ENCODE measurements at places on chromosomes 7 and 10.

- DNase-seq = no peak
Observed at GRCh38 chr10:11331726-11332125, 279.7 kb downstream of the USP6NL start.

DNA sequence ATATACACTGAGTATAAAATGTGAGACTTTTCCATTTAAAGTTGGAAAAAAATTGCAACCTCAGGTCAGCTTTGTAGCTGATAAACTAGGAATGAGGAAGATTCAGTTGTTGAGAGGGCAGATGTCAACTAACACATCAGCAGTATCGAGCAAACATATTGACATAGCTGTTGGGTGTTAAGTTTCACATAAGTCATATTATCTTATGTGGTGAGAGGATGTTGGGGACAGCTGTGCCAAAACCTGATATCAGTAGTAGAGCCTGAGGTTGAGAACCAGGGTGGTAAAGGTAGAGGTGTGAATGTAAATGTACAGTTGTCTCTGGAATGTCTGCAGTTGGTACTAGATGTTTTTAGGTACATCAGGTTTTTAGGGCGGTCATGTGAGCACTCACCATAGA lies 5.0 kb downstream of the ZRANB1 start:
- no peak for DNase-seq

GRCh38 chr7:100065452-100066186 lies 15.9 kb downstream of the ZNF3 start:
- DNase-seq = no peak

DNA sequence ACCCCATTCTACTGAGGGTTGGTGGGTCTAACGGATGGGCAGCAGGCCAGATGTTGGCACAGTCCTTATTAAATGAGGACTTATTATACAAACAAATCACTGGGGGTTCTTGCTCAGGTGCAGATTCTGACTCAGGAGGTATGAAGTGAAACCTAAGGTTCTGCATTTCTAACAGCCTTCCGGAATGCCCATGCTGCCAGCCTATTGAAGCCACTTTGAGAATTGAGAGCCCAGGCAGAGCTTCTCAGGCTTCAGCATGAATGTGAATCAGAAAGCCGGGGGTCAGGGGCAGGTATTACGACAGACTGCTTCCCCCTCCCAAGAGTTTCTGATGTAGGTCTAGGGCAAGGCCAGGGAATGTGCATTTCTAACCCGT lies 34.1 kb upstream of the NPFFR1 start:
- DNase-seq = no peak

DNA sequence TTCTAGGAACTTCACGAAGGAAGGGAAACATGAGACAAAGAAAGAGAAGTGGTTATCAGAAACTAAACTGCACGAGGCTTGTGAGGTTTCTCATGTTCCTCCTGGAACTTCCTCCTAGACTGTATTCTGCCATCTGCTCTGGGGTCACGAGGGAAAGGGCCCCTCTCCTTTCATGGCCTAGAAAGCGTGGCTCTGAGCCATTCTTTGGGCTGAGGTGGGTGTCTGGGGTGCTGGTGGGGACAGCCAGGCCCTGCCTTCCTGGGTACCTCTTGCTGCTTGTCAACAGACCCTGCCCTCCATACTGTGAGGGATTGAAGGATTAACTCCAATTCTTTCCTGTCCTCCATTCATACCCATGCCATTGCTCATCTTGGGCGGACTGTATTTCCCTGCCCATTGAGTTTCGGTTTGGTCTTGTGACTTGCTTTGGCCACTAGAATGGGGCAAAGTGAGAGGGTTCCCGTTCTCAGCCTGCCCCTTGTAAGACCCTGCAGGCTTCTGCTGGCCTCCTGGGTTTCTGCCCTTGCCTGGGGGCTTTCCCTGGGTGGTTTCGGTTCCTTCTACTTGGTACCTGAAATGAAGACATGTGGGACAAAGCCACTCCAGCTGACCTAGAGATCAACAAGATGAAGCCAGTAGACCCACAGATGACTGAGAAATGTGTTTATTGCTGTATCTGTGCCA lies 14.9 kb upstream of the GIMAP8 start:
- no peak for DNase-seq

- peak; percentile 83 for DNase-seq
Observed at GRCh38 chr10:70145666-70146488, 623 bp downstream of the TYSND1 start.

DNA sequence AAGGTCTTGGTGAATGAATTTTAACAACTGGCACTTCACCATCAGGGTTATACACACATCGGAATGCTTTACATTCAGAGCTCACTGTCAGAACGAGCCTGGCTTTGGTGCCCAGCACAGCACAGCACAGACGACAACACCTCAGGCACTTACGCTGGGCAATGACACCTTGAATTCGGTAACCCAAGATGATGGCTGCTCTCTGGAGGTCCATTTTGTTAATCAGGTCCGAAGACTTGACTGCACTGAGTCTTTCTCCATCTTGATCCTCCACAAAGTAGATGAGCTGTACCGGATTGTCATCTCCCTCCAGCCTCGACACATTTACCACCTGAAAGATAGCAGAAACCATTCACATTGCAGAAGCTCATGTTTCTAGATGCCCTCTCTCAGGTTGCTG lies 82.4 kb downstream of the KIAA1549 start:
- no peak for DNase-seq

DNA sequence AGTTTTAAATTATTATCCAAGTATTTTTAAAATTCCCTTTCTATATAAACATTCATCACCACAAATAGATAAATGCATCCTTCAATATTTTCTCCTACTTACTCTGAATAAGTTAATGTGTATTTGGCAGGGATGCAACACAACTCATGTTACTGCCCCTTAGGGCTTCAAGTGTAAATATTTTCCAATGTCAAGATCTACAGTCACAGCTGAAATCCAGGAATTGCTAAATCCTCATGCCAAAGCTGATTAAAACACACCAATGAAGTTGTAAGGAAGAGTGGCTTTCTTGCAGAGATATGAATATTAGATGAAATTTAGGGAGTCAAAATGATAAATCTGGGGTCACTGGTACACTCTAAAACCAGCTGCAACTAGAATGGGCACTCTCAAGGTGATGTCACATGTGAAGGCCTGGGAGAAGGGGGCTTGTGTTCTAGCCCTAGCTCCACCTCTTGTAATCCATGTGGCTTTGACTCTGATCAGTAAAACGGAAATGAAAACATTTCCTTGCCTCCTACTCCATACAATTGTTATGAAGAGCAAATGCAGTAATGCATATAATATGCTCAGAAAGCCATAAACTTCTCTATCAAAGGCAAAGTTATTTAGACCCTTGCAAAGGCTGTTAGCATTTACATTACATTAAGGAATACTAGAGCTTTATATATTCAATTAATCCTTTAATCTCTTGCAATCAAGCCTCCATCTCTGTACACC lies 228.1 kb upstream of the NFE2L3 start:
- no peak for DNase-seq

DNA sequence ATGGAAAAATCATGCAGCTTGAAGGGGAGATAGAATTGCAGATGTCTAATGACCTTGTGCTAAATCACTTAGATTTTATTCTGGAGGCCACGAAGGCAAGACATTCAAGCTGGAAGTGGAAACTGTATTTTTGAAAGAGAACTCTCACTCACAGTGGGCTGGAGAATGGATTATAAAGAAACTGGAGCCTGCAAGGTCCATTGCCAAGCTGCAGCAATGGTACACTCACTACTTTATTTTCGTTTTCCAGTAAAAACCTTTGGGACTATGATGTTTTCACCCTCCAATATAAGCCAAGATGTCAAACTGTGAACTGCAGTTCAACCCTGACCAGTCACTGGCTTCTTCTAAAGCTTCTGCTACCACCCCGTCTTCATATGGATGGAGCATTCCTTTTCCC lies 62.0 kb downstream of the SKIDA1 start:
- DNase-seq = no peak

- DNase-seq = no peak
Observed at GRCh38 chr10:76319661-76320060, 888.2 kb downstream of the LRMDA start.

DNA sequence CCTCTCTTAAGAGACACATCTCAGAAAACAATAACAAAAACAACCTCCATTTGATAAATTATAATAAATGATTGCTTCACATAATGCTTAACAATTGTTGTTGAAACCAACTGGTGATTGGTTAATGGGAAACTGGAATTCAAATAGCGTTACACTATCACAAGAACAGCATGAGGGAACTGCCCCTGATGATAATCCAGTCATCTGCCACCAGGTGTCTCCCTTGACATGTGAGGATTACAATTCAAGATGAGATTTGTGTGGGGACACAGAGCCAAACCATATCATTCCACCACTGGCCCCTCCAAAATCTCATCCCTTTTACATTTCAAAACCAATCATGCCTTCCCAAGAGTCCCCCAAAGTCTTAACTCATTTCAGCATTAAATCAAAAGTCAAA lies 375.9 kb downstream of the BMPER start:
- DNase-seq = no peak

GRCh38 chr7:20787660-20788419 lies 1.2 kb upstream of the SP8 start:
- DNase-seq = no peak

DNA sequence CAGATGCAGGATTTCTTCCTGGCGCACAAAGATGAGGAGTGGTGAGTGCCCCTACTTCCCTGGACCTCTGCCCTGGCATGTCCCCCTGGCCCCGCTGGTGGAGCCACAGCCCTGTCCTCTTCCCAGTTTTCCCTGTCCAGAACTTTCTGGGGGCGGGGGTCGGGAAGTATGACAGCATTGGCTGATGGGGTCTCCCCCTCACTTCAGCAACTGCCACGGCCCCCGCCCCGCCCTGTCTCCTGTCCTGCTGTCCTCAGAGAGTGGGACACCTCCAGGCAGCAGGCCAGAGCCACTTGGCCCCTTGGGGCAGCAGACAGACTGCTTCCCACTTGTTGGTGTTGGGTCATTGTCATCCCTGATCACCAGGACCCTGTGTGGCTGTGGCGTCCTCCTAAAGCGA lies 7.3 kb downstream of the SRRT start:
- no peak for DNase-seq

DNA sequence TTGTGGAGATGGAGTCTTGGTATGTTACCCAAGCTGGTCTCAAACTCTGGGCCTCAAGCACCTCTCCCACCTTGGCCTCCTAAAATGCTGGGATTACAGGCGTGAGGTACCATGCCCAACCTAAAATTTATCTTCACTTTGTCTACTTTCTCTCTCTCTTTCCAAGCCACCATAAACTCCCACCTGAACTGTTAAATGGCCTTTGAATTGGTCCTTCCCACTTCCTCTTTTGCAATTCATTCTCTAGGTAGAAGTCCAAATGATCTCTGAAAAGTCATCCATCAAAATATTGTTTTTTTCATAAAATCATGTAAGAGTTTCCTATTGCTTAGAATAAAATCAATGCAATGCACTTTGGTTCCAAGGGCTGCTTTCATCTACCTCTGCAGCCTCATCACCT lies 90.1 kb upstream of the CELF2 start:
- DNase-seq = no peak

GRCh38 chr7:54874804-54875203 lies 115.8 kb upstream of the SEC61G start:
- no peak for DNase-seq

DNA sequence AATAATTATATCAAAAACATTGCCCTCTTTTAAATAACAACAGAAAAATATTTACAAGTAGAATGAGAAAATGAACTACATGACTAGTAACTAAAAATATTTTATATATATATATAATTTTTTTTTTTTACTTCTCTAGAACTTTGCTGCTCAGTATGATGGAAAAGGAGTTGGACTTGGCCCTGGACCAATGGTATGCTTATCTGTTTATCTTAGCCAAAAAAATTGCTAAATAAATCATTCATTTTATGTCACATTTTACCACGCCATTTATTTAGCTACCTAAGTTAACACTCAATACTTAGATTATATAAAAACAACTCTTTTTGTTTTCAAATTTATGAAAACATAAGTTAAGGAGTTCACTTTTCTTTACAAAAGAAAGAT lies 6.7 kb downstream of the COL1A2 start:
- DNase-seq = no peak

DNA sequence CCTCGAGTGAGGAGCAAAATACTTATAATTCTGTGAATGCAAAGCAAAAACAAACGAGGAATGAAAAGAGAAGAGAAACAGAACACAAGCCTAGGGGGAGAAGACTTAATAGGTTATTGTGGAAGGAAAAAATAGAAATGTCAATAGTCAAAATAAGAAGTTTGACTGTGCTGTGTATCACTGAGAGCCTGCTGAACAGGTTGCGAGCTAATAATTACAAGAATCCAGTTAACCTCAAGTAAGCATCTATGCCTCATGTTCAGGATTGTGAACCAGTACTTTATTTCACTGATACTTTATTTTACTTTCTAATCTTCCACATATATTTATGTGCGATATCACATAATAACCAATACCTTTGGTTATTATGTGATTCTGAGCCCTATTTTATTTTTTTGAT lies 316.7 kb downstream of the OTUD1 start:
- no peak for DNase-seq

GRCh38 chr7:21361413-21362125 lies 66.3 kb upstream of the SP4 start:
- no peak for DNase-seq

DNA sequence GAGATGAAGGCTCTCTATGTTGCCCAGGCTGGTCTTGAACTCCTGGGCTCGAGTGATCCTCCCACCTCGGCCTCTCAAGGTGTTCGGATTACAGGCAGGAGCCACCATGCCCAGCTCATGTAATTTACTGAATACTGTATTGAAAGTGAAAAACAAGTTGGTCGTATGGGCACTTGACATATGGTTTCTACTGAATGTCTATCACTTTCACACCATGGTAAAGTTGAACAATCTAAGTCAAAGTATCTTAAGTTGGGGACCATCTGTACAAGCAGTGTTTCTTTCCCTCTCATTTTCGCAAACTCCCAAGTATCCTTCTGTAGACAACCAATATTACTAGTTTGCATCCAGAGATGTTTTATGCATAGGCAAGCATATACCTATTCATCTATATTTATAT lies 116.6 kb downstream of the TMEM178B start:
- no peak for DNase-seq

DNA sequence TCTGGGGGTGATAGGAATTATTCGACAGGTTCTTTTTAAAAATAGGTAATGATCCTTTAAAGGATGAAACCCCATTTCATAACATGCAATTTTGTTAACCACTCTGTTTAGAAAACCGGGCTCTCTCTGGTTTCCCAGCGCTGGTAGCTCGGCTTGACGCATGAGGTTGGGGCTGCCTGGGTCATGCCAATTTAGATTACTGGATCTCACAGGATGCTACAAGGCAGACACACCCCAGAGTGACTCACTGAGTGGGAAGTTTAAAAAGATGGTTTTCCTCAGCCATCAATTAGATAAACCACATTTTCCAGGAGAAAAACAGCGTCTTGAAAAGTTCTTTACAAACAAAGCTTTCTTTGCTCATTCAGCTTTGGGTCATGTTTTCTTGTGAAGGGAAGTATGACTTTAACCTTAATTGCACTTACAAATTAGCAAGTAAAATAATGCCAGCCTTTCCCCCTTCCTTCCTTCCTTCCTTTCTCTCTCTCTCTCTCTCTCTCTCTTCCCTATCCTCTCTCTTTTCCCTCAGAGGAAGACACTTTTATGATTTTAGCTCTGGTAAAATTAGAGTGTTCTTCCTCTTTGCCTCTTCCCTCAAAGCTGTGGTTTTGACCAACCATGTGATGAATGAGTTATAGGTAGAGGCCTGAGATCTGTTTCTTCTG lies 99.8 kb downstream of the EPDR1 start:
- no peak for DNase-seq

- no peak for DNase-seq
Observed at GRCh38 chr10:75770626-75771081, 339.2 kb downstream of the LRMDA start.
